ELR (cell line): ENCODE measurements at places on chromosomes 1 and 21.
A peak's percentile ranks its signal among the peaks of the same experiment; 100 is the strongest.

DNA sequence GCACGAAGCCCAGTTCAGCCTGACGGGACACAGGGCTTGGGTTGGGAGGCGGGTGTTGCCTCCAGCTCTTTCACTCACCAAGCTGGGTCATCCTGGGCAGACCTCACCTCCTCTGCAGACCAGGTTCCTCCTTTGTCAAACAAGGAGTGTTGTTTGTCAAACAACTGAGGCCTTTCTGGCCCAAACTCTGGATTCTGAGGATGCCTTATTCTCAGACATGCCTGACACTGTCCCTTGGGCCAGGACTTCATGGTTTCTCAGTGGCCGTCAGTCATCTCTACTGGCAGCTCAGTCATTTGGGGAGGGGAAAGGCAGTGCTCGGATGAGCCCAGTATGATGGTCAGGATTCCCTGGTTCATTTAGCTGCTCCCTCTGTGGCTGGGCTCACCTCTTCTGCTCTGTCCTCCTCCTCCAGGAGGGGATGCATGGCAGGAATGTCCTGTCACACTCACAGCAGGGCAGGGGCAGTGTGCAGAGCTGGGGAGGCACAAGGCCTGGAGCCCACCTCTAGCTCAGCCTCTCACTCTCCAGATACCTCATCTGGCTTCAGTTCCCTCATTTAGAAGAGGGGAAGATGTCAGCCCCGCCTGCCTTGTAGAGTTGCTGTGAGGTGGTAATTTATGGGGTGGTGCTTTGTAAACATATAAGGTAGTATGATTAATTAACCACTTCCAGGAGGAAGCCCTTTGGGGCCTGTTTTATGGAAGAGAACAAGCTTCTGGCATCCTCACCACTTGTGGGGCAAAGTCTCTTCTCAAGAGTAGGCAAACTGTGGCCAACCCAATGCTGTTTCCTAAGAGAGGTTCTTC, 20.6 kb downstream of the SLC2A1 start:
- peak; percentile 49 for DNase-seq

DNA sequence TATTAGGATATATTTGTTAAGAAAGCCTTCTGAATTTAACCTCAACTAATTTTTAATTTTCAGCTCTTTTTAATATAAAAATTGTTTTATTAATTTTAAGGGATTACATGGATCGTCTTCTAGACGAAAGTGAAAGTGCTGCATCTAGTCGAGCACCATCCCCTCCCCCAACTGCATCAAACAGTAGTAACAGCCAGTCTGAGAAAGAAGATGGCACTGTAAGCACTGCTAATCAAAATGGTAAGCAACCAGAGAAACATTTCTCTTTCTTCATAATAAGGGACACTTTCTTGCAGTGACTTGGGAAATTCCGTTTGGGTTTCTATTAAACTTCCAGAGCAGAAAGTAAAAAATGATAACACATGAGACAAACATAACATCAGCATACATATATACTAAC, 56.9 kb downstream of the MIER1 start:
- no peak for DNase-seq

DNA sequence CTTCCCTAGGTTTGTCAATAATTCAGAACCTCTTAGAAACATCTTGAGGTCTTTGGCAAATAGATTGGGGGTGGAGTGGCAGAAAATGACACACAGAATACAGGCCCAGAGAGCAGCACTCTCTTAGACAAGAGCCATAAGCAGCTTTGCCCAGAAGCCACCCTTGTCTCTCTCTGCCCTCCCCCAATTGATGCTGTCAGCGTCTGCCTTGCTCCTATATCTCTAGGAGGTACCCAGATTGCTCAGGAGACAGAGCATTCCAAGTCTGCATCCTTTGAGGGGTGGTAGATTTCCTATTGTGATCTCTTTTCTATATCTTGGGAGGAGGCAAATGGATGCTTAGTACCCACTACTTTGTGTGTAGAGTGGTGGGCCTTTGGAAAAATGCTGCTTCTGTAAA, 1.8 kb downstream of the RGL1 start:
- no peak for DNase-seq

DNA sequence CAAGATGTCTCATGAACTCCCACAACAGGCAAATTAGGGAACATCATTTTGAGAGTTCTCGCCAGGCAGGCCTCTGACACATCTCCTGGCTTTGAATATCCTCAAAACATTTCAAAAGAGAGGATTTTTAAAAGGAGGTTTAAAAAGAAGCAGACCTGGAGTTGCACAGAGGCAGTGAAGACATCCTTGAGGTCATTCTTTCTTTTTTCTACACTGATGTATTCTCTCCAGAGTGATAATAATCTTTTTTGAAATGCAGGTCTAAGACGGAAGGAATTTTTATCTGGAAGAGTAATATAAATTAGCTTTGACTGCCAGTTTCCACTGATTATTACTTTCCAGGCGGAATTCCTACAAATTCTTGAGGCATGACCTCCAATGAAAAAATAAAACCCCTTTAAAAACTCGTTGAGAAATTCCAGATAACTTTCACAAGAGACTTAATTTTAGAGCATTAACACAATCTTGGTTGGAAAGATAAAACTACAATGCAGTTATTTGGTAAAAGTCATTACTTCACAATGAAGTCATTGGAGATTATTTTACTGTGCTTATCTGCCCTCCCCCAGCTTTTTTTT, 125.0 kb downstream of the LYPLAL1 start:
- DNase-seq: no peak

DNA sequence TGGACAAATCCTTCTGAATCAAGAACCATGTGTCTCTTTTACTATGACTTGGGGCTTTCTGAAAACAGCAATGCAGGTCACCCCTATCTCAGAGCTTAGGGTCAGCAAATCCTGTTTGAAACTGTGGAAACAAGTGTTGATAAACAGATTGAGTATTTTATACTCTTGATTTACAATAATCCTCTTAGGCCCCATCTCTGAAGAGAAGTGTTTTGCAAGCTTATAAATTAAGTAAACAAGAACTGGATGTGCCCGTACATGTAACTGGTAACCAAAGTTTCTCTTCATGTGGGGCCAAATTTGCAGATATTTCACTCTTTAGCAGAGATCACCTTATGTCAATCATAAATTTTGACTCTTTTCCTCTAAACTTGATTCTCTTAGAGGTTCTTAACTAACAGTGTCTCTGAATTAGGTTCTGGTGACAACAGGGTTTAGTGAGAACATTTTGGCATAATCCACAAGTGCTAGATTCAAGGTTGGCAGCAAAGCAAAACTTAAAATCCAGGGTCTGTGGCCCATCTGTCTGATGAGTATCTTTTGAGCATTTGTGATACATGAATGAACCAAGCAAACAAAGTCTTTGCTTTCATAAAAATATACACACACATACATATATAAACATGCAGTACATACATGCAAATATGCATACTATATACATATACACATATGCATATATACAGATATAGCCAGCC, 183.0 kb upstream of the HOOK1 start:
- DNase-seq: no peak

DNA sequence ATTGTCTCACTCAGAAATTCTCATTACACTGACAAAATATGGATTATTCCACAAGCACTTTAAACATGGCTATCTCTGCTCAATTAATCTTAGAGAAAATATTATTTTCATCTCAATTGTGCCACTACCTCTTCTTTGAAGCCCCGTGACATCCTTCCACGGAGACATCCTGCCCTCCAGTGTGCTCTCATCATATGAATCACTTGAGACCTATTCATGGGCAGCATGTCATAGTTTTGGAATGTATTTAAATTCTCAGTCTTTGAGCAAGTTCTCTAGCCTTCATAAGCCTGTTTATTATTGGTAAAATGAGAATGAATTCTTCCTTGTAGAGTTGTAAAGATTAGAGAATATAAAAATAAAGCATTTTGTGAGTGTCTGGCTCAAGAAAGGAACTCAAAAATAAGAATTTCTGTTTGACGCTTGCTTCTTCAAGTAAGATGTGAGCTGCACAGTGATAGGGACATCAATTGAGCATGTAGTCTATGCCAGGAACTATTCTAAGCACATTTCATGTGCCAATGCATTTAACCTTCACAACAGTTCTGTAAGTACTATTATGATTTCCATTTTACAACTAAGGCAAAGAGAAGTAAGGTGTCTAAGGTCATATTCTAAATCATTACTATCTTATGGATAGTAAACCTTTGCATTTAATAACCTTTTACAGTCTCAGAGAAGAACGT, 557.4 kb upstream of the ZRANB2 start:
- peak; percentile 70 for DNase-seq

DNA sequence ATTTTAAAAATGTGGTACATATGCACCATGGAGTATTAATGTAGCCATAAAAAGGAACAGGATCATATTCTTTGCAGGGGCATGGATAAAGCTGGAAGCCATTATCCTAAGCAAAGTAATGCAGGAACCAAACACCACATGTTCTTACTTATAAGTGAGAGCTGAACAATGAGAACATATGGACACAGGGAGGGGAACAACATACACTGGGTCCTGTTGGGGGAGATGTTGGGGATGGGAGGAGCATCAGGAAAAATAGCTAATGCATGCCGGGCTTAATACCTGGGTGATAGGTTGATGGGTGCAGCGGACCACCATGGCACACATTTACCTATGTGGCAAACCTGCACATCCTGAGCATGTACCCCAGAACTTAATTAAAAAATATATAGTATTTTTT, 352.5 kb upstream of the KAZN start:
- DNase-seq: no peak

DNA sequence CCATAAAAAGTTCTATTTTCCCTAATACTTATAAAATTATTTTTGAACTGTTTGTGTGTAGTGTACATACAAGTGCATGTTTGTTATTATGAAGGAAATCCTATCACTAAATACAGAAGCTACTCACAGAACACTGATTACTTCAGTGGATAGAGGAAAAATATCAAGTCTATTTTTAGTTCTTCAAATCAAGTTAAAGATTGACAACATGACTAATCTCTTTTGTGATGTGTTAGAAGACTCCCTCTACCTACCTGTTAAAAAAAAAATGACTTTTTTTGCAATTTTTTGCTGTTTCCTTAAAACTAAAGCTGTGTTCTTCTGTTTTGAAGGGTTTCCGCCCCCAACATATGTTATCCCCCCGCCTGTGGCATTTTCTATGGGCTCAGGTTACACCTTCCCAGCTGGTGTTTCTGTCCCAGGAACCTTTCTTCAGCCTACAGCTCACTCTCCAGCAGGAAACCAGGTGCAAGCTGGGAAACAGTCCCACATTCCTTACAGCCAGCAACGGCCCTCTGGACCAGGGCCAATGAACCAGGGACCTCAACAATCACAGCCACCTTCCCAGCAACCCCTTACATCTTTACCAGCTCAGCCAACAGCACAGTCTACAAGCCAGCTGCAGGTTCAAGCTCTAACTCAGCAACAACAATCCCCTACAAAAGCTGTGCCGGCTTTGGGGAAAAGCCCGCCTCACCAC, 45.5 kb downstream of the NCF2 start:
- no peak for DNase-seq
